Pericardium fibroblast (primary cell): ENCODE measurements at places on chromosomes 4 and X. TPM values are rescaled to one million over a fixed set of nuclear protein-coding genes. Genes with fewer than 3 reads are reported as not detected.

IDUA gene
- 23.9 and 44.9 TPM in 2 replicates for total RNA-seq

SHISA3 gene
- total RNA-seq: 2.3 and 3.7 TPM in 2 replicates

MAGEA11 gene
- total RNA-seq: not detected in 2 replicates

TMEM156 gene
- total RNA-seq: 0.35 TPM in 1 of 2 replicates, not detected in the other

HHIP gene
- total RNA-seq: 8.8 and 13.4 TPM in 2 replicates
